PC-9 (cell line): ENCODE measurements at places on chromosomes 2 and 18.

DNA sequence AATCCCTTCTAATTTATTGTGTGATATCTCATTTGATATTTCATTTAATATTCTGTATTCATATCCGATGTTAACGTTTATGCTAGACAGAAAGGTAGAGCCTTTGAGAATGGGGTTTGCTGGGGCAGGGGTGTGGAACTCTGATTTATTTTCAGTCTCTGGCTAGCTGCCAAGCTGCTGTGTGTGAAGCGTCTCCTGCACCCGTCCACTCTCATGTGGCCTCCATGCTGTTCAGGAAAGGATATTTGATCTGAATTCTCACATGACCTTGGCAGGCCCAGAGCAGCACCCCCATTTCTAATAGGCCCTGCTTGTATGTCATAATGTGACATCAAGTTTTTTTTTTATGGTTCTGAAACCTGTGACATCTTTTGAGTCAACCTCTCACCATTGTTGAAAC lies 1.6 kb downstream of the IL1R1 start:
- DNase-seq = no peak

- no peak for DNase-seq
Observed at GRCh38 chr18:47172476-47172875, 3.7 kb downstream of the IER3IP1 start.

DNA sequence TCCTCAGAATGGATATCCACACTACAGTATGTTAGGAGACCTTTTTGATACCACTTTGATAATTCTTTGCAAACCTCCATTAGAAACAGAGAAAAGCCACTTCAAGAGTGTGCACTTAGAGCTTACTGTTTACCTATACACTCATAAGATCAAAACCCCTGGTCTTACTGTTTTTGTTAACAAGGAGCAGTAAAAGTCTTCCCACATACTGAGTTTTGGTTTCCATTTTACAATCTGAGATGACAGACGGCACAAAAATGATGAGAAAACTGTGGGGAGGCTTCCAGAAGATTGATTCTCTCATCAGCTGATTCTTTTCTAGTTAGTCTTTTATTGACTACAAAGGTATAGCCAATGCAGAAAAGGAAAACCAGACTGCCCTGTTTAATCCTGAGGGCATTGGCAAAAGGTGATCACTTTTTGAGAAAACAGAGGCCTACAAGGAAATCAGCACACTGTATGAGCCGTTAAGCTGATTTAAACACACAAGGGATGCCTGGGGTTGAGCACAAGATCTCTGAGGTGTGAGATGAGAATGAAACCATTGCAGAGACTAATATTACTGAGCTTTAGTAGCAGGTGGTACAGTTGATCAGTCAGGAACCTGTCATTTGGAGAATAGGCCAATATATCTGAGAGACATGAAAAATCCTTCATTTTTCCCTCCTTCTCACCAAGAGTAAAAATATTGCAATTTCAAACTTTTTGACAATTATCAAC lies 368.6 kb downstream of the GRB14 start:
- no peak for DNase-seq

DNA sequence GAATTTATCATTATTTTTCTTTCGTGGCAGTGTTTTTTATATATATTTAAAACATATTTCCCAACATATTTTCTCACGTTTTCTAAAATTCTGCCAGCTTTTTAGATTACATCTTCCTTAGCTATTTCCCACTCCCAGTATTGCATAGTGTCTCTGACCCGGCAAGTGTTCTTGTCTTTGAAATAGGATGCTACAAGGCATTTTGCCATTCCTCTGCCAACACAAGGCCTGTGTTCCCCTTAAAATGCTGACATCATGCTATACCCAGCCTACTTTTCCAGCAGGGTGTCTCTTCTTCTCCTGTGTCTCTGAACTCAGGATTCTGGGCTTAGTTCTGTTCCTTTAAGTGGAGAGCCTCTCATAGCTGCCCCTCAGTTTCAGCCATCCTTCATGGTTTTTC lies 115.2 kb downstream of the DIS3L2 start:
- DNase-seq = no peak

DNA sequence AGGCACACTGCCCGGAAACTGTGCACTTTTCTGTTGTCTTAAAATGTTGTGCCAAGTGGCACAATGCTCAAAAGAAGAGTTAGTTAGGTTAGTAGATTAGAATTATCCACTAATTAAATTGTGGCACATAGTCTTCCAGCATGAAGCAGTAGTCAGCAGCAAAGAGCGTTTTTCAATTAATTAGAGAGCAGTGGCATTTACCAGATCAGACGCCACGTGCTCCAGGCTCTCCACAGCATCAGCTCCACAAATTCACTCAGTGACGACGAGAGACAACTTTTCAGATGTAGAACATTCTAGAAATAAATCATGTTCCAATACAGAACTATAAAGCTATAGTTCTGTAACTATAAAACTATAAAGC lies 16.4 kb upstream of the RTTN start:
- DNase-seq = no peak

GRCh38 chr2:232174662-232175061 lies 203.9 kb upstream of the ALPP start:
- DNase-seq = no peak

DNA sequence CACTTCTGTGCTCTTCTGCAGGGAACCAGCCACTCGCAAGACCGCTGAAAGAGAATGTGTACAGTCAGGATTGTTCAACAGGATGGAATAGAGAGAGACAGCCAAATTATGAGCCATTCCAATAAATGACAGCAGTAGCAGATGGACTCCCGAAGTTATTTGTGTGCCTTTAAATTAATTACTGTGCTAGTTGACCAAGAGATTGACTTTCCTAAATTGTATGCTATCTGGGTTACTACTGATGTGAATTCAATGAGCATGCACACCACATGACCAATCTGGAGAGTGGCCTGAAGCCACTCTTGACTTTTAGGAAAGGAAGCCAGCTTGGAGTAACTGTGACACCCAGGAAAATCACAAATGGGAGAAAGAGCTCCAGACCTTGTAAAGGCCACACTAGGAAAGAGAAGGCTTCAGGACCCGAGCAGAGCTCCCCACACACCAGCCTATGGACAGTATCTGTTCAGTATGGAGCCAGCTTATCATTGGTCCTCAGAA lies 52.8 kb downstream of the CHMP3 start:
- DNase-seq = no peak

- DNase-seq = no peak
Observed at GRCh38 chr2:33644215-33644614, 45.1 kb upstream of the FAM98A start.

GRCh38 chr2:20434588-20435294 lies 12.1 kb upstream of the RHOB start:
- DNase-seq = no peak

- DNase-seq = no peak
Observed at GRCh38 chr2:235641956-235642355, 148.1 kb downstream of the AGAP1 start.
